Stimulated activated CD8-positive, alpha-beta memory T cell treated with anti-CD3 and anti-CD28 coated beads, Interleukin-7, amount 100 ng/mL, for 1 hour (primary cell): ENCODE measurements at places on chromosomes 1 and 21.

DNA sequence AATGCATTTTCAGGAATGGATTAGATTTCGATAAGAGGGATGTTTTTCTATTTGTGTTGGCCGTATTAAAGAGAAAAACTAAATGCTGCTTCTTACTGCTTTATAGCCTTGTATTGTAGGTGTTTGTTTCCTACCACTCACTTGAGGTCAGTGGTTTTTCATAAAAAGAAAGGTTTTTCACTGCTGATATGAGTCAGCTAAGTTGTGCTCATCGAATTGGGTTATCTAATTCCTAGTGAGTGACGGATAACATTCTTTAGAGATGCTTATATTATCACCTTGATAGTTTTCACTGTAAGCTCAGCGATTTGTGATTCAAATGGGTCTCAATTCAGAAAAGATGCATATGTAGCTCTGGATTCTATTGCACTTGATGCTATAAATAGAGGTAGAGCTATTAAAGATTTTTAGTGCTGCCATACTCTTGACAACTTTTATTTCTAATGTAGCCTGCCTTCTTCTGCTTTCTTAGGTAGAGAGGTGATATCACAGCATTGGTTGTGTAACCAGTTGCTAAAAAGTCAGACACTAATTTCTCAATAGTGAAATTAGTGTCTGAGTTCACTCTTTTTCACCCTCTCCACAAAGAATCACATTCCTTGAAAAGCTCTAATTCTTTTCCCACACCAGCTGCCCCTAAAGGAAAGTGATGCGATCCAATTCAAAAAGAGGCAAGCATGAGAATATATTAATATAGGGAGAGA, 180.0 kb downstream of the RASAL2 start:
- DNase-seq, result no peak

- DNase-seq, result no peak
Measured at GRCh38 chr1:36419569-36419968, 21.9 kb upstream of the LSM10 start.

DNA sequence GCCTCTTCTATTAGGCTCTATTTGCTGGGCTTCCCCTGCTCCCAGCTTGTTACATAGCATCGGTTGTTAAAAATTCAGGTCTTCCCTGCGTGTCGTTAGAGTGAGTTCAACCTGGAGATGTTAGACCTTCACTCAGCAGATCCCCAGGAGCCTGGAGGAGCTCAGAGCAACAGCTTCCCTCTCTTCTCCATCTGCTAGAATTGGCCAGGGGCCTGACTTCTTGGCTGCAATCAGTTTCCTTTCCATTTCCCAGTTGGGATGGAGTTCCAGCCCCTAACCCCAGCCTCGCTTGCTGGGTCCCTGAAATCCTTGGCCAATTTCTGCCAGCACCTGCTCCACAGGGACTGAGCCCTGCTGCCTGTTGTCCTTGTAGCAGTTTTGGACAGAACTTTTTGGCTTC, 55.9 kb downstream of the MT1HL1 start:
- no peak for DNase-seq

DNA sequence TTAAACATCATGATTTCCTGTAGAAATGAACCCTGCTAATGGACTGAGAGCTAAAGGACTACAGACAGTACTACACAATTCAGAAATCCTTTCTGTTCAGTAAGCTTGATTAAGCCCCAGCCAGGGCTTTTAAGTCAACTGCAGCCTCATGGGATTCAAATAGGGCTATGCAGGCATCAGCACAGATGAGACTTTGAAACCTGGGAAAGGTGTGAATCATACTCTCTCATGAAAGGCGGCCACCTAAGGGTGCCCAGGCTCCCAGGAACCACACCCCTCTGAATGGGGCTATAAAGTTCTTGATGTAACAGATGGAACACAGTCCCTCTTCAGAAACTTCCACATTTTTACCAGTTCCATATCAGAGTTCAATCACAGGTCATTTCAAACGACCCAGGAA, 7.6 kb downstream of the SIPA1L2 start:
- no peak for DNase-seq

- no peak for DNase-seq
Measured at GRCh38 chr1:221514806-221515205, 227.1 kb downstream of the DUSP10 start.

DNA sequence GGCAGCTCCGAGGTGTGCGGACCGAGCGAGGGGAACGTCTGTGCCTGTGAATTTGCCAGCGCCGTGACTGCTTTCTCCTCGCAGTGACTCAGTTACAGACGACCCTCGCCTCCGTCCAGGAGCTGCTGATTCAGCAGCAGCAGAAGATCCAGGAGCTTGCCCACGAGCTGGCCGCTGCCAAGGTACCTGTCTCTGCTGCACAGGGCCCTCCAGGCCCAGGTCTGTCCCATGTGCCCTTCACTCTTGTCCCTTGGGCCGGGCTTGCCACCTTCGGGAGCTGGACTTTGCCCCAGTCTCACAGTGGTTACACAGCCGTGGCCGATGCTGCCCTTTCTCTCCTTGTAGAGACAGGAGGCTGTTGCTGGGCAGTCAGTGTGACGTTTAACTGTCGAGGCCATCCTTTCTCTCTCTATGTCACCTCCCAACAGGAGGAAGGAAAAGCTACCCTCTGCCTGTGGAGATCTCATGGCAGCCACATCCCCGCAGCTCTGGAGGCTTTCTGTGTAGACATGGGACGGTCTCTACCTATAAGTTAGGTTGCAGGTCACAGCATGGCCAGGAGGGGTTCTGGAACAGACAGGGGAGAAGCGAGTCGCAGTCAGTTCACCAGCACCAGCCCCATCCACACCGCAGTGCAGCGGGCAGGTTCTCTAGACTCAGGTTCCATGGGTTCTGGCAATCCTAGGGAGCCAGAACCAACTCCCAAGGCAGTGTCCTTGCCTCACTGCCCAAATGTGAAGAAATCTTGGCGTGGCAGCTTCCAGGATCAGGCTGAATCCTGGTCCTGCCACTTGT, 149.7 kb downstream of the PEX14 start:
- DNase-seq, result no peak

- no peak for DNase-seq
Measured at GRCh38 chr1:47901001-47901575, 96.1 kb downstream of the TRABD2B start.

DNA sequence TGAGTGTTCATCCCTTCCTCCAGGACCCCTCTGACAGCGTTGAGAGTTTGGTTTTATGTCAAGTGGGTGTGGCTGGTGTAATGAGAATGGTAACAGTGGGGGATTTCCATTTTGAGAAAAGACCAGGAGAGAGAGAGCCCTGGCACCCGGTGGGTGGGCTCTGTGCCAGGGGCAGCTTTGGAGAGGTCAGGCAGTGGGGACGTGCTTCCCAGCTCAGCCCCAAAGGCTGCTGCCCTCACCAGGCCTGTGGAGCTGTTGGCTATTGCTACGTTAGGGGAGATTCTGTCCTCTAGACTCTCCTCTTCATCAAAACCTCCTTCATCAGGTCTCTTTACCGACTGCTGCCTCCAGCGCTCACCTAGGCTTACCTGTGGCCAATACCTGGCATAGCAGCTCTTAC, 176.3 kb downstream of the PTPRU start:
- DNase-seq, result no peak

- DNase-seq, result no peak
Measured at GRCh38 chr1:153888533-153888932, 34.2 kb downstream of the GATAD2B start.

DNA sequence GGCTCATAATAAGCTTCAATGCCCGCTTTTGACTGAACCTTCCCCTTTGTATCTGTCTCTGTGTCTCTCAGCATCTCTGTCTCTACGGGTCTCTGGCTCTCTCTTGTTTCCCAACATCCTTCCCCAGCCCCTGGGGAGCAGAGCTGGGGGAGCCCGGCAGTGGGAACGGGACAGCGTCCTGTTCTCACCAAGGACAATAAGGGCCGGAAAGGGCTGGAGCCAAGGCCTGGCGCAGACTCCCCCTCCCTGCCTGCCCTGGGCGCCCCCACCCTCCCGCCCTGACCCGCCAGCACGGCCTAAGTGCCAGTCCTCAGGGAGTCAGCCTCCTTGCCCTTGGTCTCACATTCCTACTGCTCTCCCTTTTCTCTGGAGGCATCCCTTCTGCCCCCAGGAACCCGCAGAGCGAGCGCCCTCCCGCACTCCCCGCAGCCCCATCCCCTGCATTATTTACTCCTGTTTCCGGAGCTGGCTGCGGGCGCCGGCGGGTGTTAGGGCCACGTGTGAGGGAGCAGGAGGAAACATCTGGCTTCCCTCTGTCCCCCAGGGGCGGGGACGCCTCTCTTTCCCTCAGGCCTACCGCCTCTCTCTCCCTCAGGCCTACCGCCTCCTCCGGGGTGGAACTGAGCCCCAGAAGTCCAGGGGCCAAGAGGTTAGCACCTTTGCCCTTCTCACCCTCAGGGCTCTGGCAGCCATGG, 6.5 kb downstream of the KRTCAP2 start:
- DNase-seq, result no peak

GRCh38 chr1:43975249-43975961, 645 bp downstream of the ATP6V0B start:
- no peak for DNase-seq

- no peak for DNase-seq
Measured at GRCh38 chr1:99232172-99232571, 32.1 kb upstream of the PLPPR4 start.

- DNase-seq, result no peak
Measured at GRCh38 chr1:36855699-36856494, 178.4 kb downstream of the GRIK3 start.

DNA sequence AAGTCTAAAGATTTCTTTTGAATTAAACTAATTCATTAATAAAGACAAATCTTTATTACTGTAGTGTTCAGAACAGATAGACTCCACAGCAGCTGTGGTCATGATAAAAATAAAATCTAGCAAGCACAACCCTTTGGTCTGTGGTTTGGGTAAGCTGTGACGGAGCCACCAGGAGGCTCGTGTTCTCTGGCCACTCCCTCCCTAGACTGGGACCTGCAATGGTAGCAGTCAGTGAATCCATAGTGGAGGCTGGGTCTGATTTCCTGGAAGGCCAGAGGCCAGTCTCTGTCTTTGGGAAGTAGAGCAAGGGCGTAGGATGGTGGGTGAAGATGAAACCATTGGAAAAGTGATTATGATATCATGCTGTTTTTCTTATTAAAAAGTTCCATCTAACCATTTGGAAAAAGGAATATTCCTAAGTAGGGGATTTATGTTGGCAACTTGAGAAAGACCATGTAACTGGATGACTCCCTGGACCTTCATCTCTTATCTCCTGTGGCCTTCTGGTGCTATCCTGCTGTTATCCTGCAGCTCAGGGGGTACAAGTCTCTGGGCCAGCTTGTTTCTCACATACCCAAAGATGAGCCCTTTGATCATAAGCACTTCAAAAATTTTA, 39.0 kb downstream of the TENT5C start:
- no peak for DNase-seq

GRCh38 chr1:93427656-93428055, 20.3 kb upstream of the FNBP1L start:
- DNase-seq, result no peak

GRCh38 chr1:197980457-197980856, 63.3 kb downstream of the LHX9 start:
- no peak for DNase-seq

- no peak for DNase-seq
Measured at GRCh38 chr1:219316066-219316465, 142.4 kb downstream of the LYPLAL1 start.

- no peak for DNase-seq
Measured at GRCh38 chr21:25938658-25939395, 204.1 kb downstream of the GABPA start.

DNA sequence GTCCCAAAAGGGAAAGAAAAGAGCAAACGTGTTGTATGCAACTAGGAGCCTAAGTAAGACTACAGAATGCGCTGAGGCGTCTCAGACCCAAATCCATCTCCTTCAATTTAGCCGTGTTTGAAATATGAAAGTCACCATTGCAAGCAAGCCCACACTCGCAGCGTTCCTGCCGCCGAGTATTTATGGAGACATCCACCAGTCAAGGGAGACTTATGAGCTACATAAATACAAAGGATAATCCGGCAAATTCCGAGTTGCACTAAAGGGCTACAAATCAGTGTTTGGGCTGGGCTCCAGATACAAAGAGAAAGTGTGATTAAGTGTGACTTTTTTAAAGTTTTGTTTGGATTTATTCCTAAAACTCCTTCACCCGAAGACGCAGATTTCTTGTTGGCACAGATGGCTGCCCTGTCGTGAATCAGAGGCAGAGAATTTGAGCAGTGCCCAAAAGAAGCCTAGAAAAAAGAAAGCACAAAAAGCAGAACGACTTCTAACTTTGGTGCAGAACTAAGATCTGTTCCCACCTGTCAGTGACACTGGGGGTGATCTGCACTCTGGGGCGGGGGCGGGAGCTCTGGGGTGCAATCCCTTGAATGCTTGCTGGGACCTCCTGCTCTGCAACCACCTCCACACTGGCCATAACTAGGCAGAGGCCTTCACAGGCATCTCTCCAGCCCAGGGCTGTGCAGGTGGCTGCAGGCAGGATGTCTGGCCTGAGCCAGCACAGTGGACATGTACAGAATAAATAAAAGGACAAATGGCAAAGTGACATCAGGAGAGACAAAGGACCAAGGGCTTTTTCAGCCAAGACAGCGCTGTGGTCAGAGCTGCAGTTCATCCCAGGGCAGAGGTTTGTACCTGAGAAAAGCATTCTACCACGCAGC, 489.7 kb downstream of the NPHP4 start:
- no peak for DNase-seq

DNA sequence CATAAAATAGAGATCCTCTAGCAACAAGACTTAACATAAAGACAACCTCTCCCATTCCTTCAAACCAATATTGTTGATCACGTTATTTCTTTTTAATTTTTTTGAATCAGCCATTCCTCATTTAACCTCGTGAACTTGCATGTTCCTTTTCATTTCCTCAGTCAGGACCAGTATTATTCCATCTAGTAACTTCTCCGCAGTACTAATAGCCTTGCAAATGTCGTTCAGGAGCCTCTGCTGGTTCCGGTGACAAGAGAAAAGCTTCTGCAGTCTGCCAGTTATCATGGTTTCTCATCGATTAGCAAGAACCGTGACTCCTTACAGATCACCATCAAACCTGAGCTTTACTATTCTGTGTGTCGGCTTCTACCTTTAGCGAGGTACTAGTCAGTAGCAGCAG, 3.0 kb downstream of the APP start:
- DNase-seq, result no peak

DNA sequence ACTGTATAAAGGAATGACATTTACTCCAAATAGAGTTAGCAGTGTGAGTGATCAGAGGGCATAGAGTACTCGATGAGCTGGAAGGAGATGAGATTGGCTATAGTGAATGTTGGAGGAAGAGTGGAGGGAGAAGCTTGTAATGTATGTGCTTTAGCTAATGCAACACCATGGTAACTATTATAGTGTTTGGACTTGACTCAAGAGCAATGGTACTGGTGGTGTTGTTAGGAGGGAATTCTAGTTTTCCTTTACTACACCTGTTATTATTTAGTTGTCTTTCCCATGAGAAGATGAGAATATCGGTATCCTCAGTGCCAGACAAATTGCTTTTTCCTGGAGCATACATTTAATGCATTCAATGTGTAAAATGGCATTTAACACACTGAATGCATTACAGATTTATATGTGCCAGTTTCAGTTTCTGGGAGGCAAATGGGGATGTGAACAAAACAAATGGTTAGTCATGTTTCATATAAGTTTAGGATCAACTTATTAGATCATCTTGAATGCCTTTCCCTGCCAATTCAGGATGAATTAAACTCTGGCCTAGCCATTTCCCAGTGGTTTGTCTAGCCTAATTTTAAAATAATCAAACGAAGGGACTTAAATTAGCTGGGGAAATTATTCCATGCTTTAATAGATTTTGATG, 291.1 kb upstream of the ADAMTS5 start:
- DNase-seq, result no peak

GRCh38 chr1:19682257-19682656, 17.6 kb downstream of the HTR6 start:
- no peak for DNase-seq

GRCh38 chr1:191592039-191592438, 566.2 kb upstream of the RGS18 start:
- no peak for DNase-seq
